Adrenal gland (tissue), 19 donors: ENCODE measurements at places on chromosomes 12 and 14. TPM values are rescaled to one million over a fixed set of nuclear protein-coding genes. Genes with fewer than 3 reads are reported as not detected.

Gene NPFF
- polyA plus RNA-seq = not detected

Gene CGRRF1
- 16.8 TPM for polyA plus RNA-seq

Gene RASSF8
- 10.5 TPM for polyA plus RNA-seq

Gene PTHLH
- not detected for polyA plus RNA-seq

Gene FMNL3
- polyA plus RNA-seq = 4.7 TPM

Gene OTUB2
- polyA plus RNA-seq = 2.0 TPM

Gene WNT1
- not detected for polyA plus RNA-seq

Gene CINP
- polyA plus RNA-seq = 39.2 TPM

Gene SLCO1A2
- polyA plus RNA-seq = not detected

DNA sequence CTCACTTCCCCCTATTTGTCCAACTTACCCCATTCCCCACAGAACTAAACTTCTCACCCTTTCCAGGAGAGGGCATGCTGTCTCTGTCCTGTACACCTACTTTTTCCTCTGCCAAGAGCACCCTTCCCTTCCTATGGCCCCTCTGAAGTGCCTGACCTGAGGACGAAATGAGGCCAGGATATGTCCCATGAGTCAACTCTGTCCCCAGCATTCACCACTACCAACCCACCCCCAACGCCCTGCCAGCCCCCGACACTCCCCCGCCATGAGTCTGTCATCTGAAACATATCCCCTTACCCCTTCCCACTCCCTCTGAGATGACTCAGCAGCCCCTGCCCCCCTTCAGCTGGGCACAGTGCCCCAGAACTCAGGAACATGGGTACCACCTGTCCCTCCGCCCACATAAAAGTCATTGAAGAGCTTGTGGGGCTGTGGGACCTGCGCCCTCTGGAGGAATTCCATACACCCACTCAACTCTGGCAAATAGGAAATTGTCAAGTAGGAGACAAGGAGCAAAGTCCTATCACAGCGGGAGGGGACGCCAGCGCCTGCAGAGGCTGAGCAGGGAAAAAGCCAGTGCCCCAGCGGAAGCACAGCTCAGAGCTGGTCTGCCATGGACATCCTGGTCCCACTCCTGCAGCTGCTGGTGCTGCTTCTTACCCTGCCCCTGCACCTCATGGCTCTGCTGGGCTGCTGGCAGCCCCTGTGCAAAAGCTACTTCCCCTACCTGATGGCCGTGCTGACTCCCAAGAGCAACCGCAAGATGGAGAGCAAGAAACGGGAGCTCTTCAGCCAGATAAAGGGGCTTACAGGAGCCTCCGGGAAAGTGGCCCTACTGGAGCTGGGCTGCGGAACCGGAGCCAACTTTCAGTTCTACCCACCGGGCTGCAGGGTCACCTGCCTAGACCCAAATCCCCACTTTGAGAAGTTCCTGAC is 26.3 kb downstream of the ITGA7 start:
- DNase-seq = peak; percentile 68

DNA sequence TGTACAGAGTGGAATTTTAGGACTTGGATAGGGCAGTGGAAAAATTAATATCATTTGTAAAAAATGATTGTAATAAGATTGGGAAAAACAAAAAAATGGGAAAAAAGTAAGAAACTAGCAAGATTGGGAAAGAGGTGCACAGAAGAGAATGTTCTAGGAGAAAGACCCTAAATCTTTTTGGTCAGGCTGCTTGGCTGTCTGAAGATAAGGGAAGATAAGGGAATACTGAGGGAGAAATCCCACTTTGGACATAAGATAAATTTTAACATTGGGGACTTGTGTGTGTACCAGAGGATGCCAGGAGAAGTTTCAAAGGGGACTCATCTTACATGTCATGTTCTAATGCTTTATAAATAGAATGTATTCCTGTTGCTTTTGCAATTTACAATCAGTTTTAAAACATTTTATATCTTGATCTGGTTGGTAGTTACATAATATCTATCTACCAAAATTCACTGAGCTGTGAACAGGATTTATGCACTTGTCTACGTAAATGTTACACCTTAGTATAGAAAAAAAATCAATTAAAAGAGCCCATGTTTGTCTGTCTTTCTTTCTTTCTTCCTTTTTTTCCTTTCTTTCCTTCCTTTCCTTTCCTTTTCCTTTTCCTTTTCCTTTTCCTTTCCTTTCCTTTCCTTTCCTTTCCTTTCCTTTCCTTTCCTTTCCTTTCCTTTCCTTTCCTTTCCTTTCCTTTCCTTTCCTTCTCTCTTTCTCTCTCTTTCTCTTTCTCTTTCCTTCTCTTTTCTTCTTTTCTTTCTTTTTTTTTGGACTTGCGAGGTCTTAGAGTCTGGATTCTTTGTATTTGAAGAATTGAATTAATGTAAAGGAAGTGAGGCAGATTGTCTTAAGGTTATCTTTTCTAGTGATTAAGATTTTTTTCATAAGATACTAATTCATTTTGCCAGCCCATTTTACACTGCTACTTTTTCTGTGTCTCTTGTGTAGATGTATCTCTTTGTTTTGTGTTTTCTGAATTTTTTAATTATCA is 66.1 kb downstream of the KTN1 start:
- DNase-seq = no peak

DNA sequence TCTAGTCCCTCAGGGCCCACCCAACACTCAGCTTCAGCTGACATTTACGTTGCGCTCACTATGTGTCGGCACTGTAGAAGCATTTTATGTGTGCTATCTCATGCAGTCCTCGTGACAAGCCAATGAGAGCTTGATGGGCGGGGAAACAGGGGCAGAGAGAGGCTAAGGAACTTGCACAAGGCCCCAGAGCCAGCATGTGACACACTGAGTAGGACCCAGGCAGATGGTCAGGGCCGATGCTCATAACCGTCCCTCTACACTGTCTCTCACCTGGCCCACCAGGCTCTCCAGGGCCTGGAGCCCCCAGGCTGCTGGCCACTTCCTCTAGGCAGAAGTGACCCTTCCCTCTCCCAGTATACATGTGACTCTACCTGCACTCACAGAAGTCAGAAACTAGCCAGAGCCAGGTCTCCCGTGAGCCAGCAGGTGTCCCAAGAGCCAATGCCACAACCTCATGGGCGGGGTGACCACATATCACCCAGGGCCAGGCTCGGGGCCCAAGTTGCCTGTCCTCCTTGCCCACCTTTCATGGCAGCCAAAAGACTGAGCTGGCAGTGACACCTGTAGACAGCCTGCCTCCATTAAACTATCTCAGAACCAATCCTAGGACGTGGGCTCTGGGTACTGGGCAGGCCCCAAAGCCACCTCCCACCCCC is 38.3 kb downstream of the TTC7B start:
- no peak for DNase-seq
